ENCODE measurements at places on chromosomes 7 and 10.

DNA sequence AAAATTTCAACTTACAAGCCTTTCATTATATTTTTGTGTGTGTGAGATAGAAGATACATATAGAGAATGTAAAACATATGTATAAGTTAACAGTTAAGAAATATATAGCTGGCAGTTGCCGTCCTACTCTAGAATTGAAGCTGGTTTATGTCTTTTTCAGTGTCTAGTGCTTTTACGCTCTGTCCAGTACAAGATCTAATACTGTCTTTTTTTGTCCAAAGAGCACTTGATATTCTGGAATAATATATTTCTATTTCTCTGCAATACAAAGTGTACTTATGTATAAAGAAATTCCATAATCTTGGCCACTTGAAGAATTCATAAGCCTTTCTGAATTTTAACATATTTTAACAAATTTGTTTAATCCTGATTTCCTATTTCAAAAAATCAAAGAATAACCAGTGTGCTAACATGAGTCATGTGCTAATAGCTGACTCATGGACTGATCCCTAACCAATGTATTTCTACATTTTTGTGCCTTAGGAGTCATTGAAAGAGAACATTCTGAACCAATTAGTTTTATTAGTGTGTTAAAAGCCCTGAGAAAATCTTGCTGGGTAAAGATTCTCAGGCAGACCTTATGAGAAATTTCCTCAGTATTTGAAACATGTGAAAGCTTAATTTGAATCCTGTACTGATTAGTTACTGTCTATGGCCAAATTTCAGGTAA is 73.2 kb upstream of the CCAR1 start:
- peak; percentile 80 for DNase-seq

DNA sequence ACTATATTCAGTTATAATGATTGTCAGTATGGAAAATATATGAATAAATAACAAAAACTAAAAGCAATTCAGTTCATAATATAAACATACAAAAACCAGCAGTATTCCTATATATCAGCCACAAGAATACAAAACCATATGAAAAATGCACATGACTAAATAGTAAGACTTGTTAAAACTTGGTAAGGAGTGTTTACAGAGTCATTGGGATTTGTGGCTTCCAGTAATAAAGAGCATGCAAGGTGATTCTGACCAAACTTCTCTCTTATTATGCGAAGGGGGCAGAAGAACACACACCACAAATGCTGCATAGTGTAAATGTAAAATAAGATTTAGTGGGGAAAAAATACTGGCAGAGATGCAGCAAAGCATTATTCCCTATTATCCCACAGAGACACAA is 8.8 kb upstream of the CNOT4 start:
- DNase-seq = peak; percentile 31

GRCh38 chr7:12139416-12139815 is 71.7 kb upstream of the TMEM106B start:
- peak; percentile 24 for DNase-seq

DNA sequence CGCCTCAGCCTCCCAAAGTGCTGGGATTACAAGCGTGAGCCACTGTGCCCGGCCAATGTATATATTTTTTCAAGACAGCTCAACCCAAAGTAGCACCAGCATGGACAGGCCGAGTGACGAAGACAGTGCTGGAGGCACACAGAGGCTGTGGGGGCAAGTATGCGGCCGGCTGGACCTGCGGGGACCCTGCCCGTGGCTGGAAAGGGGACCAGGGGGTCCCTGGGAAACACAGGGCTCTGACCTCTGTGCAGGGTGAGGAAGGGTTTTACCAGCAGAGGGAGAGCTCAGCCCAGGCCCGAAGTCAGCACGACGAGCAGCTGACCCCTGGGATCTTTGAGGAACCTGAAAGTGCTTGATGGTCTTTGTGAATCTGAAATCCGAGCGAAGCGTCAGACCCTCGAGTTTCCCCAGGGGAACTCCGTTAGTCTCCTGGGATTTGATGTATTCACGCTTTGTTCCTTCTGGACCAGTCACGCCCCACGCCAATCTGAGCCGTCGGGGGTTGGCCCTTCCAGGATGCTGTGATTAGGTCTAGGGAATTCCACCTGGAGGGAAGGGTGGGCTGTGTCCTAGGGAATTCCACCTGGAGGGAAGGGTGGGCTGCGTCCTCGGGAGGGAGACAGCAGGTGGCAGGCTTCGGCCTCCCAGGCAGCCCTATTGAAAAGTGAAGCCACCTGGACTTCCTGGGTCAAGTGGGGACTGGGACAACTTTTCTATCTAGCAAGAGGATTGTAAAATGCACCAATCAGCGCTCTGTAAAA is 10.9 kb upstream of the ZFAND2A start:
- DNase-seq = no peak

DNA sequence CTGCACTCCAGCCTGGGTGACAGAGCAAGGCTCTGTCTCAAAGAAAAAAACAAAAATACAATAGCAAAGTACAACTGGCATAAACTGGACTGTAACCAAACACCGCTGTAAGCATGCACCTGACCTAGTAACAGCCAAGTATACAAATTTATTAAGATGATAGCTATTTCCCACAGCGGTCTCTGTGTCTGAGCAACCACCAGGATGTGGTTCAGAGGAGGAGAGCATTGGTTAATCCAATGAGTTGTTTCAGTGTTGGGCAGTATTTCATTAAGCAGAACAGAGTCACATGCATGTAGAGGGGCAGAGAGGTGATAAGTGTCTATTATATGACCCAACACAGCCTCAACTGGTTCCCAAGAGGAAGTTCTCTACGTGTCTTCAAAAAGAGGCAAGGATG is 4.0 kb downstream of the SLC16A12 start:
- DNase-seq = no peak

DNA sequence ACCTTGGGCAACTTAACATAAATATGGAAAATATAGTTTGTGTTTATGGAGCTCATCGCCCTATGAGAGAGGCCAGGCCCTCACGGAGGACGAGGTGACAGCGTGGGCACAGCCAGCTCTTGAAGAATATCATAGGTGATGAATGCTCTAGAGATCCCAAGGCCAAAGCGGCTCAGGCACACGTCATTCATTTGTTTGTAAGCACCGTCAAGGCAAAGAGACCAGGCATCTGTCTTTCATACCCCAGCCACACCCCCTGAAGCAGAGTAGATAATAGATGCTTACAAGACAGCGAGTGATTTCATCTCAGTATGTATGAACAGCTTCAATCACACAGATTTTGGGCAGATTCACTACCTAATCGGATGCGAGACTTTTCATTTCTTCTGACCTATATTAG is 242.1 kb upstream of the C7orf33 start:
- no peak for DNase-seq

DNA sequence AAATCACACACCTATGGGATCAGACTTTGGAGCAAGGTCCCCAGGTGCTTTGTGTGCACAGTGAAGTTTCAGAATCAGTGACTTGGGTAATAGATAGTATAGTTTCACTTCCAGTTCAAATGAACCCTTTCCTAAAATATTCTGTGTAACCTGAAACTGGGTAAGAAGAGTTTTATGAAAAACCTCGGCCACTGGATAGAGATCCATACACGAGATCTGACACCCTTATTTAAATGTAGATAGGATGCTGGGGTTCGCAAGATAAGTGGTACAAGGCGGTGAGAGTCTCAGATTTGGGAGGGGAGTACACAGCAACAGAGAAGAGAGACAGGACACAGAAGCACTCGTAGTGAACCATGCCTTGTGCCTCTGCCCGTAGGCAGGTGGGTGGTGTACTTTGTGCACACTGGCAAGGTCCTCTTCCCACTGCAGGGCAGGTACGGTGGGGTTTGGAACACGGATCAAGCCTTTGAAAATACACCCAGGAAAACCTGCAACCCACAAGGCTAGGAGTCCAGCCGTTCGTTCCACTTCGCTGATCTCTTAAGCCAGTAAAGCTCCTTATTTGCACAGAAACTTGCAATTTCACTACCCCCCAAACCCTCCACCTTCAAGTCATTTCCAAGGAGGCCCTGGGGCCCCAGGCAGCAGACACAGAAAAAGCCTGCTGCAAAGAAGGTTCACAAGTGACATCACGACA is 162.8 kb downstream of the USP6NL start:
- no peak for DNase-seq

DNA sequence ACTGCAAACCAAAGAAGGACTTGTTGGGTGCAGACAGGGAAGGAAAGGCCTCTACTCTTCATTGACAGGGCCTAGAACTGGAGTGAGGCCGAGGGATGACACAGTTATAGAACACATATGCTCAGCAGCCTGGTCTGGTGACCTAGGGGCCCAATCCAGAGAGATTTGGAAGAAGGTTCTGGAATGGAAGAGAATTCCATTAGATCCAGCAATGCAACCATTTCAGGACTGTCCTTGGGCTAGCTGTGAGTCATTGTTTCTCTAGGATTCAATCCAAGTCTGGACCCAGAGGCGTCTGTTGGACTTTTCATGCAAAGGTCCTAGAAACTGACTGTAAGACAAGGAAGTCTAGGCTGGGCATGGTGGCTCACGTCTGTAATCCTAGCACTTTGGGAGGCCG is 59.2 kb downstream of the WIPF3 start:
- peak; percentile 40 for DNase-seq

DNA sequence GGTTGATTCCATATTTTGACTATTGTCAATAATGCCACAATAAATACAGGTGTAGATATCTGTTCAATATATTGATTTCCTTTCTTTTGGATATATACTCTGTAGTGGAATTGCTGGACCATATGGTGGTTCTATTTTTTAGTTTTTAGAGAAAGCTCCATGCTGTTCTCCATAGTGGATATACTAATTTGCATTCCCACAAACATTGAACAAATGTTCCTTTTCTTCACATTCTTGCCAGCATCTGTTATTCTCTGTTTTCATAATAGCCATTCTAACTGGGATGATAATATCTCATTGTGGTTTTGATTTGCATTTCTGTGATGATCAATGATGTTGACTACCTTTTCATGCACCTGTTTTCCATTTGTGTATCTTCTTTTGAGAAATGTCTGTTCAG is 973.7 kb downstream of the REEP3 start:
- DNase-seq = no peak

Measured in epithelial cell of esophagus (primary cell).